ENCODE measurements at places on chromosomes 1 and 21. TPM values are rescaled to one million over a fixed set of nuclear protein-coding genes. Genes with fewer than 3 reads are reported as not detected.

GRCh38 chr1:154982341-154982740 is 803 bp upstream of the FLAD1 start:
- DNase-seq: no peak

- no peak for DNase-seq
Observed at GRCh38 chr1:69497441-69498221, 70.1 kb upstream of the LRRC7 start.

DNA sequence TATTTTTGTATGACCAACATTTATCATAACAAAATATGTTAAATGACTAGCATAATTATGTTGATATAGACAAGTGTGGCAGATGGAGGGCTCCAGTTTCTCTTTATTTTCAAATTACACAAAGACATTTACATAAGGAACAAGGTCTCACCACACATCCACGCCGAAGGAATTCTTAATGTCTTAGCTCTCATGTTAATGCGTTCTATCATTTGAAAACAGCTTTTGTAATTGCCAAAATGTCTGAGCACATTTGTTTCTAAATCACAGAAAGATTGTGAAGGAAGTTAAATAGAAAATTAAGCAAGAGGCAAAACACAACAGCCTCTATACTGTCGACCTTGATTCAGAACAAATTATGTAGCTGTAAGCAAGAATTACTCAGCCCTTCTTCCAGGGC is 223.0 kb upstream of the NR5A2 start:
- no peak for DNase-seq

- DNase-seq: peak; percentile 73
Observed at GRCh38 chr1:212485913-212486618, 53.3 kb downstream of the NENF start.

- no peak for DNase-seq
Observed at GRCh38 chr21:40425981-40426380, 421.0 kb downstream of the DSCAM start.

GRCh38 chr21:25885405-25885804 is 150.6 kb downstream of the GABPA start:
- DNase-seq: no peak

DNA sequence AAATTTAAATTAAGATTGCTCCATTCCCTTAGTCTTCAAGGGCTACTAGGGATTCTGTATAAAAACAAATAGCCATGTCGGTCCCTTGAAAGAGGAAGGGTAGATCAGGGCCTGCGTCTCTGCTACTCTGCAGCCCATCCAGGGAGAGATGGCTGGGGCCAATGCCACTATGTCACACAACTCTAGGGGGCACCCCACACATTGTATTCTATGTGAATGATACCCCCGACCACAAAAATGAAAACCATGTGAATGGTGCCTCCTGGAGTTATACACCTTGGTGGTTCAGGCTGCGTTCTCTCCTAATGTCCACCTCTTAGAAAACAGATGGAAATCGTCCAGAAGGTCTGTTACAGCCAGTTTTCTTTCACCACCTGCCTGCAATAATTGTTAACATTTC is 18.0 kb downstream of the PIK3C2B start:
- DNase-seq: no peak

DNA sequence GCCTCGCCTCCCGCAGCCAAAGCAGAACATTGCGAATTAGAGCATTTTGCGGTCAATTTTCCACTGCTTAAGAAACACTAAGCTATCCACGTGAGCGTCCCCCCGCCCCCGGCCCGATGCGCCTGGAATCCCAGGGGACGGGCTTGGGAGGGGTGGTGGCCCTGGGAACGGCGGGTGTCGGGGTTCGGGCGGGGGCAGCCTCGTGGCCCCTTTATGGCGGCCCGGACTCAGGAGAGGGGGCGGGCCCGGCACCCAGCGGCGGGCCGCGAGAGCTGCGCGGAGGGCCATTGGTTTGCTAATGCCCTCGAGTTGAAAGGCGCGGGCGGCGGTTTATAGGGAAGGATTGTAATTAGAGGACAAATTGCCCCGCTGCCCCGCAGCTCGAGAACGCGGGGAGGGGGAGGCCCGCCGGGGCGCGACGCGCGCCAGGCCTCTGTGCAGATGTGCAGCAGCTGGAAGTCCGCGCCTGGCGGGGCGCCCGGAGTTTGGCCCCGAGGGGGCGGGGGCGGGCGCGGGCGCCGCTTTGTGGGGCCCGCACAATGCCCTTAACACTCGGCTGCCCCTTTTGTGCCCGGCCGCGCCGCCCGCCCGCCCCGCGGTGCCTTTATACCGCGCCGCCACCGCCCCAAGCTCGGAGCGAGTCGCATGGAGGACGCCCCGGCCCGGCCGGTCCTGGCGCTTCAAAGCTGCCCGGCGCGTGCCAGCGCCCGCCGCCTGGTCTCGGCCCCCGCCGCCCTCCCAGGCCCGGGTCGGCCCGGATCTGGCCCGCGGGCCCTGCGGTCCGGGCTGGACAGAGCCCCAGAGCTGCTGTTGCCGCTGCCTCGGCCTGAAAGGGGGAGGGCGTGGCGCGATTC is 1.9 kb upstream of the HES3 start:
- DNase-seq: no peak

- peak; percentile 53 for DNase-seq
Observed at GRCh38 chr1:39081271-39082009, 55.3 kb downstream of the NDUFS5 start.

GRCh38 chr1:7430691-7431090 is 340.4 kb upstream of the VAMP3 start:
- DNase-seq: no peak

Gene BSND
- not detected for total RNA-seq

Gene TMEM51
- 3.4 TPM for total RNA-seq

Gene STMN1
- 24.2 TPM for total RNA-seq

Gene FCRL1
- not detected for total RNA-seq

Gene RGSL1
- not detected for total RNA-seq

Gene YTHDF2
- 31.3 TPM for total RNA-seq

Gene ZNF697
- 9.2 TPM for total RNA-seq

Measured in Right ventricle myocardium superior (tissue), 1 donor.